ENCODE measurements at places on chromosomes 4 and X.

DNA sequence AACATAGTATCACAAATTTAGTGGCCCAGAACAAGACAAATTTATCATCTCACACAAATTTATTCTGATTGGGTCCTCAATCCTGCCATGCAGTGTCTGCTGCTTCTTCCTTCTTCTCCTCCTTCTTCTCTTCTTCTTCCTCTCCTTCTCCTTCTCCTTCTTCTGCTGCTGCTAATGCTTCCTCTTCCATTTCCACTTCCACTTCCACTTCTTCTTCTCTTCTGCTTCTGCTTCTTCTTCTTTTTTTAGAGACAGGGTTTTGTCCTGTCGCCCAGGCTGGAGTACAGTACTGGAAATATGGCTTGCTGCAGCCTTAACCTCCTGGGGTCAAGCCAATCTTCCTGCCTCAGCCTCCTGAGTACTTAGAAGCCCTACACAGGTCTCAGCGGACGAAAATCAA is 37.5 kb downstream of the FGFBP1 start:
- DNase-seq, result no peak

- DNase-seq, result no peak
Measured at GRCh38 chrX:107713543-107714205, 61.9 kb downstream of the TSC22D3 start.

DNA sequence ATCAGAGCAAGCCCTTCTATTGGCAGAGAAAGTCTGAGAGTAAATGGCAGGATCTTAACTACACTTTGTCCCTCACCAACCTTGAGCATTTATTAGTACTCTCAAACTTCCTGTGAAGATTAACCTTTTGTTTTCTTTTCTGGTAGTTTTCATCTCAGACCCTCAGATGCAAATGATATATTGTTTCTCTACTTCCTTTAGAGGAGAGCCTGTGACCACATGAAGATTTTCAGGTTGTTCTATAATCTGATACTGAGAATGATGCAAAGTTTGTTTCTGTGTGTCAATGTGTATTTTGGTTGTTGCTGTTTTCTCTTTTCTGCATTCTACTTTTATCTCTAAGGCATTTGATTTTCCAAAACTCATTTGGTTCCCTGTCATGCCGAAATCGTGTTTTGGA is 165.8 kb upstream of the CYSLTR1 start:
- DNase-seq, result no peak

DNA sequence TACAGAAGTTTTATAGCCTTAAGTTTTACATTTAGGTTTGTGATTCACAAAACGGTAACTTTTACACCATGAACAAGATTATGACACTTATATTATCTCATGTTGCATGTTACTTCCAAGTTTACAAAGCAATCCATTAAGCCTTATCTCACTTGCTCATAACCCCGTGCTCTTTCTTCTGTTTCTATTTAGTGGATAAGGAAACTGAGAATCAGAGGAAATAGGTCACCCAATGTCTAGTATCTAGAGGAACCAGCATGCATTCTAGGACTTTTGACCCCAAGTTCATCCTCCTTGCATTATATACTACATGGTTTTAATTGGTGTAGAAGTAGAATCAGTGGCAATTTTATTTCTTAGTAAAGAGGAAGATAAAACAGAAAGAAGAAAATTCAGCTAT is 67.0 kb upstream of the ANXA3 start:
- no peak for DNase-seq

DNA sequence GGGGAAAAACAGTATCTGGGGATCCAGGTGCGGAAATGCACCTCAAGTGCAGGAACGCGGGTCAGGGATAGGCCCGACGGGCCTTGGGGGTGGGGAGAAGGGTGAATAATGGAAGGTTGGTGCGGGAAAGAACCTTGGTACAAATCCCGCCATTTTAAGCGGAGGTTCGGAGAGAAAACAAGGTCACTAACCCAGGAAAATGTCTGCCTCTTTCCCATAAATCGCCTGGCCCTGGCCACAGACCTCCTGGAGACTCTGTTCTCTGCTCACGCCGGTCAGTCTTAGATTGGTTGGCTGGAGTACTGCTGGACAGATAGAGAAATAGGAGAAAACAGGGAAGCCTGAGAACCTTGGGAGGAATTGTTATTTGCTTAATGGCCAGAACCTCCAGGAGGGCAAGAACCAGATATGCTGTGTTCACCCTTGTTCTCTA is 897 bp upstream of the FBXL5 start:
- DNase-seq, result no peak

DNA sequence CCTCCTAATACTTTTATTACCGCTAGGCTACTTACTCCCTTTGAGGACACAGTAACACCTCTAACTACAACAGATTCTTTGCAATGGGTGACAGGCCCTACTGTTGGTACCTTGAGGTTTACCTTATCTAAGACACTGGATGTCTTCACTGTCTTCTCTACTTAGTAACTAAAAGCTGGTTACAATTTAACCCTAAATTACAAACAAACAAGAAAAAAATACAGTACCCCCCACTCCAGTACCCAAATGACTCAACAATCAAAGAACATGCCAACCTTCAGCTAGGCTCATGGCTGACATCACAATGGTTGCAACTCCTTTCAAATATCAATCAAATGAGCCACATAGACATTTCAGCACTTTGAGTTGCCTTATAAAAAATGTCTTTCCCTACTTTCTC is 198.0 kb downstream of the GUCY2F start:
- DNase-seq, result no peak

DNA sequence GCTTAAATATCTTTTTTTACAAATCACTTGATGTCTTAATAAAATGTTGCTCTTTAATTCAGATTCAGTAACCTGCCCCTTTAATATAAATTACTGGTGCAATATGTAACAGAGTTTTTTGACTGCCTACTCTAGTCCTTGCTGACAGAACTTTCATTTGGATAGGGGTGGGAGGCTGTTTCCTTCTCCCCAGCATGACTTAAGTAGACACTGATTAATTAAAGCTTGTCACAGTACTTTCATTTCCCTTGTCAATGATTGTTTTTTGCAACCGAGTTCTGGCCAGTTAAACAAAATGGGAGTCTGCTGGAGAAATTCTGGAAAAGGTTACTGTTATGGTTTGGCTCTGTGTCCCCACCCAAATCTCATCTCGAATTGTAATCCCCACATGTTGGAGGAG is 37.3 kb upstream of the BBS12 start:
- DNase-seq, result no peak

GRCh38 chr4:41678086-41678816 is 70.3 kb downstream of the PHOX2B start:
- DNase-seq, result no peak
